ENCODE measurements at places on chromosomes 3 and 15. TPM values are rescaled to one million over a fixed set of nuclear protein-coding genes. Genes with fewer than 3 reads are reported as not detected.

The GHSR gene
- total RNA-seq: not detected

The NMD3 gene
- total RNA-seq: 107 TPM

The PCNP gene
- total RNA-seq: 88.9 TPM

The SAMMSON gene
- total RNA-seq: not detected

- DNase-seq: no peak
Observed at GRCh38 chr15:94004697-94005096, 226.7 kb upstream of the MCTP2 start.

- no peak for DNase-seq
Observed at GRCh38 chr3:36211652-36211999, 168.7 kb upstream of the STAC start.

DNA sequence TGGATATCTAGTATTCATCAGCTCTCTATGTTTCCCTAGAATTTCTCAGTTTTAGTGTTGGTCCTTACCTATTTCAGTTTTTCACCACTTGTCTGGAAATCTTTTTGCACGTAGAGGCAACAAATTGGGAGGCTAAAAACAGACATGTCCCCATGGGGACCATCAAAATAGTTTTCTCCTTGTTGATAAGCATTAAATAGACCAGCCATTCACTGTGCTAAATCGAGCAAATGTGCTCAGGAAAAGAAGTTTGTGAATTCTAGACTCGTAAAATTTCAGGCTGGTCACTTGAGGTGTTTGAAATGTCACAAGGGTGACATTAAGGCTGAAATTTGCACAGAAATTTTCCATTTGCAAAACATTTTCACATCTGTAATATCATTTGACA lies 102.6 kb downstream of the SPATA16 start:
- DNase-seq: no peak

DNA sequence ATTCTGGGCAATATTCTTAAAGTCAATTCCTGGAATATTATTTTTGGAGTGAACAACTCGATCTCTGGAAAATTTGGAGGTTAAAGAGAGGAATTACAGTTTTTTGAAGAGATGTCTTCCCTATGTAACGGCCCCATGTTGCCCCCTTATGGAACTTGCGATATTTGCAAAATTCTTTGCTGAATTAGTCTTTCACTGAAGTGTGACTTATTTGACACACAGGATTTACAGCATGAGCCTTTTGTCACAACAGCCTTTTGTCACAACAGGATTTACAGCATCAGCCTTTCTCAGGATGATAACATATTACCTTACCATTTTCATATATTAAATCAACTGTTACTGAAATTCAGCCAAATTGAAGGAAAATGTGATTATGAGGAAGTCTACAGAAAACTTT lies 37.8 kb upstream of the SPTSSB start:
- DNase-seq: peak; percentile 47

Measured in renal cortical epithelial cell (primary cell).